ENCODE measurements at places on chromosomes 5 and 9.
A peak's percentile ranks its signal among the peaks of the same experiment; 100 is the strongest.

DNA sequence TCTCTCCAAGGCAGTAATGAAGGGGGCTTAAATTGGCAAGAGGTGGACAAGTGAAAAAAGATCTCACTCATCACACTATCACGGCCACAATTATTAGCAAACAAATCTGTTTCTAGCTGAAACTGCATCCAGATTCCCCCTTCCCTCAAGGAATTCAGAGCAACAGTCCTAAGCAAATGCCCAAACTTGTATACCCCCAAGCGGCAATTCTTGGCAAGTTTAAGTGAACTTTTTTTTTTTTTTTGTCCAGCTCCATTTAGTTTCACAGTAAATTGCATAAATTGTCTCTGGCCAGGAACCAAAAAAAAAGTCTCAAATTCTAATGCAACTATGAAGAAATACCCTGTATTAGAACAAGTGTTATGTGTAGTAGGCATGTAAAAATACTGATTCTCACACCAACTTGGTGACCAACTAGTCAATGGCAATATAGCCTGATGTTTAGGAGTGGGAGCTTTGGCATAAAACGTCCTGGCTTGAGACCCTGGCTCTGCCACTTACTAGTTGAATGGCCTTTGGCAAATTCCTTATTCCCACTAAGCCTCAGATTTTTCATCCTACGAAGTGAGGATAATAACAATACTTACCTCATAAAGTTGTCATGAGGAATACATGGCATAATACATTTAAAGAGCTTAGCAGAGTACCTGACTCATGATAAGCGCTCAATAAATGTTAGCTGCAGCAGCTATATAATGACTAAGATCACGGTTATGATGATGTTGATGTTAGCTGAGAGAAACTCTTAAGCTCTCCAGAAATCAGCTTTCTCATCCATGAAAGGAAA is 193.2 kb downstream of the ADAMTSL1 start:
- DNase-seq, result no peak

- DNase-seq, result no peak
Observed at GRCh38 chr9:14302405-14302804, 11.5 kb downstream of the NFIB start.

DNA sequence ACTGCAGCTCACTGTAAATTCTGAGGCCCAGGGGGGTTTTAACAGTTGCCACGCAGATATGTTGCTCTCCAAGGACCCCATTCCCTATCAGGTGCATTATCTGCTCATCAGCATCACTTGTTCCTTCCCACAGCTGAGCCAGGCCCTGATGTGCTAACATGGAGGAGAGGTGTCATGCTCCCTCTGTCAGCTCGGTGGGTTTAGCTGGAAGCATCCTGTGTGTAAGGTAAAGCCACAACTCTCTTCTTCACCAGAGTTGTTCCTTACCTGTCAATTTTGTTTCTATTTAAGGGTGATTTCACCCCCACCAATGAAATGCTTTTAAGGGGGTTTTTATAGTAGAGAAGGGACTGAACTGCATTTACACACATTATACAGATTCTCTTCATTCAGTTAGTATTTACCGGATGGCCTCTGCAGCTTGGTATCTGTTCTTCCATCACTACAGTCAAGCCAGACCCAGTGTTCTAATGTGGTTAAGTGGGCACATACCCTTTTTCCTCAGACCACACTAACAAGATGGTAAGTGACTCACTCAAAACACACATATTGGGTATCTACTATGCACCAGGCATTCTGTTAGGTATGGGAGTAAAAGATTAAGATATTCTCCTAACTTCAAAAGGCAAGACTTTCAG is 205.4 kb downstream of the DCP2 start:
- DNase-seq, result no peak

GRCh38 chr5:128966375-128966774 is 1.1 kb downstream of the SLC27A6 start:
- DNase-seq, result no peak

- DNase-seq, result no peak
Observed at GRCh38 chr5:155342956-155343355, 329.4 kb downstream of the KIF4B start.

- no peak for DNase-seq
Observed at GRCh38 chr9:19408316-19408692, 505 bp upstream of the ACER2 start.

DNA sequence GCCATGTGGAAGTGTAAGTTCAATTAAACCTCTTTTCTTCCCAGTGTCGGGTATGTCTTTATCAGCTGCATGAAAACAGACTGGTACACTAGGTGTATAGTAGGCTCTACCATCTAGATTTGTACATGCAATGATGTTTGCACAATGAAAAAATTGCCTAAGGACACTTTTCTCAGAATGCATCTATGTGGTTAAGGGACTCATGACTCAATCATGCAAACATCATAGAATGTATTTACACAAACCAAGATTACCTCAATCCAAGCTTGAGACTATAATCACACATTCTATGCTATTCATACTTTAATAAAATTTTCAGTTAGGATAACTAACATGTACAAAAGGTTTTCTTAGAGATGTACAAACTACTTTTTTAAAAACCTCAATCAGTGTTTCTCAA is 1164.5 kb downstream of the CDH12 start:
- no peak for DNase-seq

- peak; percentile 59 for DNase-seq
Observed at GRCh38 chr9:96418920-96419690, 935 bp upstream of the ZNF367 start.

- no peak for DNase-seq
Observed at GRCh38 chr9:95952471-95952870, 77.0 kb downstream of the ERCC6L2 start.

GRCh38 chr9:83956086-83956435 is 24.0 kb downstream of the HNRNPK start:
- DNase-seq, result no peak

DNA sequence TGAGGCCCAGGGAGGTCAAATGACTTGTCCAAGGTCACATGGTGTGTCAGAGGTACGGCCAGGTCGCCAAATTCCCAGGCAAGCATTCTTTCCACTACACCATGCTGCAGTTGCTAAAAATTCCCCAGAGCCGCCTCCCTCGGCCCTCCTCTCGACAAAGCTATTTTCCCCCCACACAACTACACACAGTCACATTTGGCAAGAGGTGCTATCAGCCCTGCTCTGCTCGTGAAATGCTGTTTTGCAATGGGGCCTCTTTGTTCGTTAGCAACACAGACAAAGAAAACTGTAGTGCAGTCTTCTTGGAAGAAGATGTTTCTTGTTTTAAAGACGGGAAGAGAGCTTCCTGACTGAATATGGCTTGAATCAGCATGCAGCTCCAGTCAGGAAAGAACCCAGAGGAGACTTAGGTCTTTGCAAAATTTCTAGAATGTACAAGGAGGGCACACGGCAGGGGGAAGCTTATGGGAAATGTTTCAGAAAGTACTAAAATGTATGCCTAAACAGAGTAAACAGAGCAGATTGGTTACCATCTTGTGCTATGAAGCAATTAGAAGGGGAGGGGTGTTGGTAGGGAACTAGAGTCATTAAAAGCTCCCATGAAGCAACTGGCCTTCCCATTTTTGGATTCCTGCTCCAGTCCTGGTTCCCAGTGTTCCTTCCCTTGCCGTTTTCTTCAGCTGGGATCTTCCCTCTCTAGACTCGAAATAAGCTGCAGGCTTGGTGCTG is 14.2 kb downstream of the SLIT3 start:
- no peak for DNase-seq

DNA sequence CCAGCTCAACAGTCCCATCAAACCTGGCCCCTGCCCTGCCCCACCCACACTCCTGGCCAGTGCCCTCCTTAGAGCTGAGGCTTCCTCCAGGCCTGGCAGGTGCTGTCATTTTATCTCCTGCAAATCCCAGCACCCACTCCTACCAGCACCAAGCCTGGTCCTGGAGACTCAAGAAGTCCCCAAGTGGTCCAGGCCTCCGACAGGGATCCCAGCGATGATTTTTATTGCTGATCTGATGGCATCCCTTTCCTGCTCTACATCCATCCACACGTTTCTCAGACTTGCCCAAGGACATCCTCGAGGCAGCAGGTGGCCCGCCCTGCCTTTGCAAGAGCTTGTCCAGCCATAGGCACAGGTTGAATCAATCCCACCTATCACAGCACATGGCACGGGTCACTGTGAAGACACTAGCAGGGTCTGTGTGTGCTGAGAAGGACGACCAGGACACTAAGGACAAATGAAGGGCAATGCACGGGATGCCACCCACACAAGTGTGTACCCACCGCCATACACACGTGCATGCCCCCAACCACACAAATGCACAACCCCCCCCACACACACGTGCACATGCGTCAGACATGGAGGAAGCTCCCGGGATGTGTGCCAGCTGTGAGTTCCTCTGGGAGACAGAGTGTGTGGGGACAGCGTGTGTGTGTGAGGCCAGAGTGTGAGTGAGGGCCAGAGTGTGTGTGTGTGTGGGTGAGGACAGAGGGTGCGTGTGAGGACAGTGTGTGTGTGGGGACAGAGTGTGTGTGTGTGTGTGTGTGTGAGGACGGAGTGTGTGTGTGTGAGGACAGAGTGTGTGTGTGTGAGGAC is 62.4 kb upstream of the UBAC1 start:
- DNase-seq, result no peak

DNA sequence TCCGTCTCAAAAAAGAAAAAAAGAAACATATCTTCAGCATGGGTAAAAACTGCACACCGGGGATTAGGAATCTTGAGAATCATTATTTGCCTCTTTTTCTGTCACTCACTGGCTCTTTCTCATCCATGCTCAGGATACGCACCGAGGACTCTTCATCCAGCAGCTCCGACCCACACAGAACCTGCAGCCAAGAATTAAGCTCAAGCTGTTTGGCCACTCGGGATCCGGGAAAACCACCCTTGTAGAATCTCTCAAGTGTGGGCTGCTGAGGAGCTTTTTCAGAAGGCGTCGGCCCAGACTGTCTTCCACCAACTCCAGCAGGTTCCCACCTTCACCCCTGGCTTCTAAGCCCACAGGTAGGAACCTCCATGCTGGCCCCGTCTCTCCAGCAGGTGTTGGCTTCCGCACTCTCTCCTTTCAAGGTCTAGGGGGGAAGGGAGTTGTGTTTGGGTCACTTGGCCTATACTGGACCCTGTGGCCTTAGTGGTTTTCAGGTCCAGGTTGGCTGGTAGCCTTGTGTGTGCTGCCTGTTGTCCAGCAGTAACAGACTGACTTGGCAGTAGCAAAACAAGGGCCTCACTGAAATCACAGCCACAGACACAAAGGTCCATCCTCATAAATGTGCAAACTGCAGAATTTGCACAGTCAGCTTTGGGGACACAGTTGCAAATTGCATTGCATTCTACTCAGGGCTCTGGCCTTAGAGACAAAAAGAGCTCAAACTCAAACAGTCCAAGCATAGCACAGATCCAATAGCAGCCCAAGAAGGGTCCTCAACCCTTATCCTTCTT is 44.5 kb upstream of the CTSL start:
- DNase-seq, result no peak

- no peak for DNase-seq
Observed at GRCh38 chr9:134959126-134959970, 41.6 kb upstream of the FCN1 start.

GRCh38 chr5:176543428-176544182 is 5.5 kb upstream of the CDHR2 start:
- peak; percentile 78 for DNase-seq

DNA sequence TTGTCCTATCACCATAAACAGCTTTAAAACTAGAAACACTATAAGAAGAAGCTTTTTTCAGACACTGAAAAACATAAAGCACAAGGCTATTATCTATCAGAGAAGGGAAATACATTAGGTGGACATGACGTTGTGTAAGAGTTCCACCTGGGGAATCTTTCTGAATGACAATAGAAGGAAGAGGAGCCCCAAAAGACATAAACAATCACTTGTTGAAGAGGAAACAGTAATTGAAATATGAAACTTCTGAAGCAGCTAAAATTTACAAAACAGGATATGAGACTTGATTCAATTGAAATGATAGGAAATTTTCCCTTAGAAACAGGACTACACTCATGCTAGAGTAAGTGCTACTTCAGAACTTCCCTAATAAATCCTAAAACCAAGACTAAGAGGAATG is 933.6 kb downstream of the EFNA5 start:
- no peak for DNase-seq

- no peak for DNase-seq
Observed at GRCh38 chr5:124824637-124825158, 78.3 kb upstream of the ZNF608 start.

GRCh38 chr5:27318701-27319100 is 280.3 kb upstream of the CDH9 start:
- no peak for DNase-seq

DNA sequence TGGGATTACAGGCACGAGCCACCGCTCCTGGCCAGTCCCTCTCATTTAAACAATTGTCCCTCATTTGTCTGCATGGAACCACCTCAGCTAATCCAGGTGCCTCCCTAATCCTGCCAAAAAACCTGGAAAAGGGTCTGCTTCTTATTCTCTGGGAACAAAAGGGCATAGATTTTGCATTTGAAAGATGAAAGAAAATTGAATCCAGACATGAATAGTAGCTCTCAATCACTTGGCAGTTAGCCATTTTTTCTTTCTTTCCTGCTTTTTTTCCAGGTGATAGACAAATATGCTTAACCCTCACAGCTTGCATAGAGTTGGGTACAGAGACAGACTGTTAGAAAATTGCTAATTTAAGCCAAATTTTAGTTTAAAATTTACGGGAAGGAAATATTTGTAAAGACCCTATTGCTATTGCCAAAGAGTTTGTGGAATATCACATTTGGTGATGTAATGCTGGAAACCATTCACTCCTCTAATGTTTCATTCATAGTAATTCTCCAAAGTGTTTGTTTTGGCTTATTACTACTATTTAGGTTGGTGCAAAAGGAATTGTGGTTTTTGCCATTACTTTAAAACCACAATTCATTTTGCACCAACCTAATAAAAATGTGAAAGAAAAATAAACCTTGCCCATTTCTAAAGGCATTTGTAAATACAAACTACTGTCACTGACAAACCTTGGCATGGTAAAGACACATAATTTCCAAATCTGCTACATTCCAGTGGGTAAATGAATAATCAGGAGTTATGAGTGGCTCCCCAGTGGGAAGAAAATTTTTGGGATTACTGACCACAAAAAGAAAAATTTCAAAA is 80.5 kb upstream of the JAK2 start:
- DNase-seq, result no peak

DNA sequence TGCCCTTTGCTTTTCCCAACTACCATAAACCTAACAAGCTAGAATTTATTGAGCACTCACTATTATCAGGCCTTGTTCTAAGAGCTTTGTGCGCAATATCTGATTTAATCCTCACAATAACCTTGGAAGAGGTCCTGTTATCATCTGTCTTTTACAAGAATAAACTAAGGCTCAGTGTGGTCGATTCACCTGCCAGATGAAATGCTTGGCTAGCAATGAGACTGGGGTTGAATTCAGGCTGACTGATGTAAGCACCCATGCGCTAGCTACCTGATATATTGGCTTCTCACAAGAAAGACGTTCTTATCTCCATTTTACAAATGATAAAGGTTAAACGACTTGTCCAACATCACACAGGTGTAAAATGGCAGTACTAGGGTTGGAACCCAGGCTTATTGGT is 37.4 kb downstream of the FAT2 start:
- no peak for DNase-seq

GRCh38 chr5:134099939-134100282 is 14.6 kb upstream of the TCF7 start:
- no peak for DNase-seq

- DNase-seq, result no peak
Observed at GRCh38 chr5:146515473-146516150, 378 bp downstream of the GPR151 start.

- DNase-seq, result no peak
Observed at GRCh38 chr5:74538206-74538661, 102.3 kb downstream of the ENC1 start.
